Activated CD4-positive, alpha-beta memory T cell treated with anti-CD3 and anti-CD28 coated beads for 36 hours (primary cell): ENCODE measurements at places on chromosomes 4 and X. TPM values are rescaled to one million over a fixed set of nuclear protein-coding genes. Genes with fewer than 3 reads are reported as not detected.

The AMTN gene
- not detected for total RNA-seq

- DNase-seq: no peak
- no peak overlapping the region for H3K4me3 ChIP-seq
- no peak overlapping the region for H3K27ac ChIP-seq
- no peaks in the 10 kb centered on the region for H3K27me3 ChIP-seq
- H3K4me1 ChIP-seq: peaks cover 79% of the 10 kb centered on the region
Measured at GRCh38 chr4:184450743-184451535, 23.4 kb downstream of the IRF2 start.

The MAGEA12 gene
- not detected for total RNA-seq

DNA sequence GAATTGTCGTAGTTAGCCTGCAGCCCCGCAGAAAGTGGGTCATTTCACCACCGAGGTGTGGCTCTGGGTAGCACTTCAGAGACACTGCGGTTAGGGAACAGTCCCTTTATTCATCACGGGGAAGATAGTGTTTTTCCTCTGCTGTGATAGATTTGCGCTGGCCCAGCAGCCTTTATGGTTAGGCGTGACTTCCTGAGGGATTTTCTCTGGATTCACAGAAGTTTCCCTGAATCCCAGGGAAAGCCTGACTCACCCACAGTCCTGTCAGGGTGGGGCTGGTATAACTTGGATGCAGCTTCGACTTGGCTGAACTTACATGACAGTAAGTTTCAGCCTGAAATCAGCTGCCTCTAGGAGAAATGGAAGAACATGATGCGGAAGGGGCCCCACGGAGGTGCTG lies 196.3 kb upstream of the HHIP start:
- H3K4me3 ChIP-seq: no peak overlapping the region
- H3K27ac ChIP-seq: no peak overlapping the region
- DNase-seq: no peak
- no peaks in the 10 kb centered on the region for H3K4me1 ChIP-seq
- no peaks in the 10 kb centered on the region for H3K27me3 ChIP-seq

- no peaks in the 10 kb centered on the region for H3K27me3 ChIP-seq
- no peak for DNase-seq
- H3K36me3 ChIP-seq: no peaks in the 10 kb centered on the region
- no peak overlapping the region for H3K4me3 ChIP-seq
Measured at GRCh38 chr4:163915896-163916295, 421.4 kb downstream of the TMA16 start.

DNA sequence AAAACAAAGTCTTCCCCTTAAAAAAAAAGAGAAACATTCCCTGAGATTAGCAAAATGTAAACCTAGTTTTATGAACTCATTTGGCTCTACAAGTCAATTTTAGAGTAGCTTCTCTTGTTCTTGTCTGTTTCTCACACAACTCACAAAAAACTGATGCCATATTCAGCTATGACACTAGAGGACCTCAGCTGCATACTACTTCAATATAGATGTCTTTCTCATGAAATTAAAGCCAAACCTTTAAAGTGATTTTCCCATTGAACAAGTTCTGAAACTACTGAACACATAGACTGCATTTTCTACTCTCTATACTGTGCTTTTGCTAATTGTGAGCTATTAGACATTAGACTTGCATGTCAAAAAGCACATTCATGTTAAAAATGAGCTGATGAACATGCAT lies 49.8 kb downstream of the TBCK start:
- no peak overlapping the region for H3K27ac ChIP-seq
- no peak overlapping the region for H3K4me3 ChIP-seq
- peaks cover 3% of the 10 kb centered on the region for H3K4me1 ChIP-seq
- no peaks in the 10 kb centered on the region for H3K36me3 ChIP-seq

The GLOD5 gene
- total RNA-seq: not detected

DNA sequence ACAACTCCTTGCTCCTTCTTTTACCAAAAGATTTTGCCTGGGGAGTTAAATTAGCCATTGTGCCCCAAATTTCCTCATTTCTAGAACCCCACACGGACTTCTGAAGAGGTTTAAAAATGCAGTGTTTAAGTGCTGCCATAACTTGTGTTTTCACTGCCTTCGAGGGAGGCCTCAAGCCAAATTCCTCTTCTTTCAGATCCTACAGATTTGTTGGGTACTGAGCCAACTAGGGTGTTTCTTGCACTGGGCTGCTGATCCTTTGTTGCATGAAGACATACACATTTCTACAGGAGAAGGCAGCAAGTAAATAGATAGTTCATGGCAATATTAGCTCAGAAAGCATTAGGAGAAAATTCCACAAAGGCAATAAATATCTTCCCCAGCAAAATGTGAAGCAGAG lies 43.8 kb downstream of the GLRA2 start:
- H3K27ac ChIP-seq: no peak overlapping the region
- no peaks in the 10 kb centered on the region for H3K4me1 ChIP-seq

- no peak overlapping the region for H3K4me3 ChIP-seq
- peak; percentile 52 for DNase-seq
Measured at GRCh38 chrX:41561045-41561444, 113.9 kb downstream of the NYX start.

GRCh38 chr4:79964400-79965211 lies 108.4 kb downstream of the ANTXR2 start:
- no peaks in the 10 kb centered on the region for H3K4me1 ChIP-seq
- H3K36me3 ChIP-seq: peaks cover 23% of the 10 kb centered on the region
- no peak overlapping the region for H3K27ac ChIP-seq
- H3K4me3 ChIP-seq: no peak overlapping the region
- no peak for DNase-seq
